Putamen (tissue), 1 donor: ENCODE measurements at places on chromosomes 11 and 22.

DNA sequence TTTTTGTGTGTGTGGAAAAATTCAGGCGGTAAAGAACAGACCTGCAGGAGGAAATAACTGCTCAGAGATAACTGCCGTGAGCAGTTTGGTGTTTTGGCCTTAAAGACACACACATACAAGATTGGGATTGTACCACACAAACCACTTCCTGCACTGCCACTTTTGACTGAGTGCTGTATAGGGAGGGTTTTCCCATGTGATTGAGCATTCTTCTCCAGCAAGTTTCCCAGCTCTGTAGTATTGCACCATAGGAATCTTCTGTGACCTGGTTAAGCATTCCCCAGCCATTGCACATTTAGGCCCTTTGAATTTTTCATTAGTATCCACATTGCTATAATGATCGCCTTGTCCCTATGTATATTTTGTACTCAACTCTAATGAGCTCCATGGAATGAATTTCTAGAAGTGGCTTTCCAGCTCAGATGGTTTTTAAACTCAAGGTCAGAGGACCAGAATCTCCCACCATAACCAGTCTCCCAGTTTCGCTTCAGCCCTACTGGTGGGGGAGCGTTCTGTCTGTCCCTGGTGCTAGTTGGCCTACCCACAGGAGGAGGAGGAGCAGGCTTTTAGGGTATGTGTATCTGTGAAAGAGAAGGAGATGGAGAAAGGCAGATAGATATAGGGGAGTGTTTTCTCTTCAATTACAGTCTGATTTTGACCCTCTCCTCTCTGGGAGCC lies 9.3 kb downstream of the CD82 start:
- no peak for DNase-seq

- DNase-seq: no peak
These were observed 9.0 kb downstream of the KIRREL3 start for GRCh38 chr11:126991596-126991995.

DNA sequence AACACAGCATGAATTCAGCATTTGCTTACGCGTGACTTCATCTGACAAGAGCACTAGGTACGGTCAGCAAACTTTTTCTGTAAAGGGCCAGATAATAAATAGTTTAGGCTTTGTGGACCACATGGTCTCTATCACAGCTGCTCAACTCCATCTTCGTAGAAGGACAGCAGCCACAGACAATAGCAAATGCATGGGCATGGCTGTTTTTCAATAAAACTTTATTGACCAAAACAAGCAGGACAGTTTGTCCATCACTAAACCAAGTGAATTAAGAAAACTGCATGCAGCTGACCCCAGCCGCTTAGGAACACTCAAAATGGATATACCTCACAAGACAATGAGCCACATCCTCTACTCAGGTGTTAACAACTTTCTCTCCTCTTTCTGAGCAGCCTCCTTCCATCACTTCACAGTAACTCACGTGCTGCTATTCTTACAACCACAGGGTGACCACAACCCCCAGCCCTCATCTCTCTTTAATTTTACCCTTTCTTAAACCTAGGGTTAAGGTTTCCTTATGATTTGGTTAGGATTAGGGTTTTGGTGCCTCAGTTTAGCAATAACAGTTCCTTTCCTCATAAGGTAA lies 22.7 kb upstream of the ARHGAP32 start:
- DNase-seq: no peak

GRCh38 chr11:3816673-3817072 lies 8.3 kb downstream of the PGAP2 start:
- DNase-seq: no peak

GRCh38 chr11:66920978-66921784 lies 37.0 kb downstream of the PC start:
- no peak for DNase-seq

- DNase-seq: no peak
These were observed 56.7 kb upstream of the NUP160 start for GRCh38 chr11:47904808-47905207.

GRCh38 chr11:9799886-9800285 lies 136.0 kb downstream of the SWAP70 start:
- DNase-seq: no peak

- no peak for DNase-seq
These were observed 14.0 kb downstream of the GALNT18 start for GRCh38 chr11:11607772-11608171.

DNA sequence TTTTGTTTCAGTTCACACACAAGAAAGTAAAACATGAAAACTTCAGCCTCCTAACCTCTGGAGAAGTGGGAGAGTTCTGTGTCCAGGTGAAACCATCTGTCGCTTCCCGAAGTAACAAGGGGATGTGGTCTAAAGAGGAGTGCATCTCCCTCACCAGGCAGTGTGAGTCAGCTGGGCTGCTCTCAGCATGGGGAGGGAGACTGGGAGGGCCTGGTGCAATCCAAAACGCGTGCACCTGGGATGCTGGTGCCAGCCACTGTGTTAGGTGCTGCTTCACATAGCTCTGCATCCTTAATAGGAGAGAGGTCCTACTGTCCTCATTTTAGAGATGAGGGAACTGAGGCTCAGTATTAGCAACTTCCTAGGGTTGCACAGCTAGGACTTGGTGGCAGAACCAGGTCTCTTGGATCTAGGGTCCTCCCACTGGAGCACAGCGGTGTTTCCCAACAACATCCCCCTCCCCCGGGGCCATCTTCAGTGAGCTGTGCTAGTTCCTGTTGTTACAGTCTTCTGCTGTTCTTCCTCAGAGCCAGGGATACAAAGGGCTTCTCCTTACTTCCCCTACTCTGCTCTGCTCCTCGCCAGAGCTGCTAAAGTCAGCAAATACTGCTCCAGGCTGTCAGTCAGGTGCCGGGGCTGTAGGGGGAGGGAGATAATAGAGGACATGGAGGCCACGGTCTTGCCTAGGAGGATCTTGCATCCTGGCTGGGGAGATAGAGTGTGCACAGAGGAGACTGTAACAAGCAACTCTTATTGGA lies 8.0 kb downstream of the IL10RA start:
- no peak for DNase-seq

DNA sequence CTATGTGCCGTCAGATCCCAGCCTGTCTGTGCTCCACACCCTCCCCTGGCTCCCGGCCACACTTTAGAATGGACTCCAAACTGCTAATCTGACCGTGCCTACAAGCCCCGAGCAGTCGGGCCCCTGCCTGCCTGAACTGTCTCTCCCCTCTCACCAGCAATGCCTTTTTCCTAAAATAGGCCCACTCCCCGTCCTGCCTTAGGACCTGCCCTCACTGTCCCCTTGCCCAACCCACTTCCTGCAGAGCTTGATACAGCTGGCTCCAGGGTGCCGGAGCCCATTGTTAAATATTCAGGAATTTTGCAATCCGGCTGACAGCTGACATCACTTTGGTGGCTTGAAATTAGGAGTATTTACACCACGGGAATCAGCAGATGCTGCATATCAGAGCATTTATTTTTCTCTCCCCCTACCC lies 21.4 kb downstream of the MN1 start:
- DNase-seq: no peak

GRCh38 chr11:29685361-29685760 lies 331.5 kb downstream of the KCNA4 start:
- DNase-seq: no peak

- no peak for DNase-seq
These were observed 63.4 kb downstream of the NAT10 start for GRCh38 chr11:34168642-34169420.

DNA sequence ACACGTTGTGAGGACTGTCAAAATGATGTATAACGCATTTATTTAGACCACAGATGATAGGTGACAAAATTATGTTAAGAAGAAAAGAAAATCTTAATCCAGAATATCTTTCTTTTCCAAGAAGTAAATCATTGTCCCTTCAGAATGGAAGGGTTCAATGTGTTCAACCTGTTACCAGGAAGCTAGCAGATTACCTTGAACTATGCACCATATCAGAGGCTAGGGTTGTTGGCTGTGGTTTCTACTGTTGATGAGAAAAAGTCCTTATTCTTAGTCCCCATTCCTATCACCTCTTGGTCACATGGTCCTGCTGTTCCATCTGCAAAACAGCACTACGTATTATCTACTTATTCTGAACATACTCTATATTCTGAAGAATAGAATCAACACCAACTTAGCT lies 339.5 kb upstream of the CADM1 start:
- DNase-seq: no peak

DNA sequence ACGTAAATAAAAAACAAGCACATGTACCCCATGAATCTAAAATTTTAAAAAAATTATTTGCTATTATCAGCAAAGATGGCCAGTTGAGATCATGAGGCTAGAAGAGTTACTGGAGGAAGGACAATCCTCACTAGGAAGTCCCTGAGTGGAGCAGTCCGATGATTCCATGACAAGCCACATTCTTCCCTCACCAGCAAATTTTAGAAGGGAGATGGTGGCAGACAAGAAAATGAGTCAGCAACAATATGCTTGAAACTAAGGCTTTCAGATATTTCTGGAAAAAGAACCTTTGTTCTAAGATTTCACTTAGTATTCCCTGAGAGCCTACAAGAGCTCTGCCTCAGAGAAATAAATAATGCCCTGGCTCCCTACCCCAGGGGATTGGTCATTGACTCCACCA lies 34.9 kb downstream of the P4HA3 start:
- no peak for DNase-seq

DNA sequence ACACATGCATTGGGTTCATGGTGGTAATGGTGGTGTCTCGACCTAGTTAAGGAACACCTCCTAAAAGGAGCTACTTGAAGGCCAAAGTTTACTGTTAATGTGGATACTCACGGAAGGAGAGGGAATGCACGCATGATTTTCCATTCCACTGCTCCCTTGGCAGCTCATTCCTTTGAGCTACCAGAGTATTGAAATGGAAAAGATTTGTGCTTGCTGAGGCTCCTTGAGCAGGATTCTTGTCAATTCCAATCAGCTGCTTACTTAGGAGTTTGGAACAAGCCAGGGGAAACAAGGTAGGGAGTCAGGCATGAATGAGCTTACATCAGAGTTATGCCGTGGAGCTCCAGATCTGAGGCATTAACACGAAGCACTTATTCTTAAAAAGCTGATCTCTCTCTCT lies 108.8 kb downstream of the GRIA4 start:
- no peak for DNase-seq
